NCI-H2171 treated with DMSO at 0.1 percent for 48 hours (cell line): ENCODE measurements at places on chromosomes 6 and 20.

GRCh38 chr6:157622427-157622826 lies 200.6 kb upstream of the SNX9 start:
- no peak for DNase-seq

GRCh38 chr6:118669561-118669960 lies 18.2 kb upstream of the CEP85L start:
- DNase-seq: peak; percentile 40

DNA sequence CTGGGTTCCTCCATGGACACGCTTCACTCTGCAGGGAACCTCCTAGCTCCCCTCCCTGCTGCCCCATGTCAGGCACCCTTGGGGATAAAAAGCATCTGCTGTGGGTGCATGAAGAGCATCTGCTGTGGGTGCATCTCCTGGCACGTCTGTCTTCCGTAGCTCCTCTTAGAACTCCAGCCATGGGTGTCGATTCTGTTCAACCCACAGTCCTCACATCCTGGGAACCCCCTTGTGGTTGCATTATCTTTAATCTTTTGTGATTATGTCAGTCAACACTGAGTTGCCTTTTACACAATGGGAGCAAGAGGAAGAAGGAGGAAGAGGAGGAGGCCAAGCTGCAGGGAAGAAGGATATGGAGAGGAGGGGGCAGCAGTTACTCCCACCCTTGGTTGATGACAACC lies 24.1 kb upstream of the CCR6 start:
- peak; percentile 7 for DNase-seq

- DNase-seq: no peak
Observed at GRCh38 chr6:40965046-40965445, 74.0 kb downstream of the UNC5CL start.

- DNase-seq: no peak
Observed at GRCh38 chr6:134247231-134247833, 70.6 kb downstream of the SGK1 start.

GRCh38 chr6:43269273-43270007 lies 26.2 kb downstream of the TTBK1 start:
- DNase-seq: no peak

DNA sequence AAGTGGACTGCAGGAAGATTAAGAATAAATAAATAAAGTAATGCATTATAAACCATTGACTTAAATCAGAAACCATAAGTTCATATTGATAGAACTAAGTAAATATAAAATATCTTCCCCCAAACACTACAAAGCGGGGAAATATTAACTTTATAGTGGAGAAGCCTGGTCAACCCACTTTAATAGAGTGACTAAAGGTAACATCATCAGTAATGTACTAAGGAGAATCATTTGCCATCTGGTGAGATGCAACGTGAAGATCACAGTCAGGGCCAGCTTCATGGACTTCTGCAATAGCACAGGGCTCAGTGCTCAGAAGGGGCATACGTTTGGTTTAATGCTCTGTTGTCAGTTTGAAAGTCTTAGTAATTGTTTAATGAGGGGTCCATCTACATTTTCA lies 58.8 kb upstream of the CD83 start:
- DNase-seq: no peak

DNA sequence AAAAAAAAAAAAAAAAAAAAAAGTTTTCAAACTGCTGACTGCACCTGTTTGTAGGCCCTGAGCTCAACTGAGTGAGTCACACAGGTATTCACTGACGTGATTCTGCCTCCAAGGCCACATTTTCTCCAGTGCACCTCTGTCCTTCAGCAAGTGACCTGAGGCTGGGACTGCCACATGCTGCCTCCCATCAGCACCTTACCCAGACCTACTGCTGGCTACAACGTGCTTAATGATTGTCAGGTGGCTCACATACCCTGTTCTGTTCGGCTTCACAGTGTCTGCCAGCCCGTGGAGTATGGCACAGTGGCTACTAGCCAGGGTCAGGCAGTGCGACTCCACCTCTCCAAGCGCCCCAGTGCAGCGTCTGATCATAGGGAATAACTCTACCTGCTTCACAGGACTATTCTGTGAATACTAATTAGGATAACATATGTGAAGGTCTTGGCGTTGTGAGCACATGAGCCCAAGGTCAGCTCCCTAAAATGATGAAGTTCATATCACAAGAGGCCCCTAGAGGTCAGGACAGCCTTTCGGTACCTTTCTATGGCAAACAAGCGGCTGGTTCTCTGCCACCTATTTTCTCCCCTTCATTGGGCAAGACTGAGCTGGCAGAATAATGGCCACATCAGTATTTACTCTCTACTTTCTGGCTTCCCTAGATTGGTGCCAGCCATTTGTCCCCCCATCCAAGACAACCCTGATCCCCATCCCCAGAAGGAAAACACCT lies 28.1 kb downstream of the RIPOR3 start:
- peak; percentile 69 for DNase-seq

DNA sequence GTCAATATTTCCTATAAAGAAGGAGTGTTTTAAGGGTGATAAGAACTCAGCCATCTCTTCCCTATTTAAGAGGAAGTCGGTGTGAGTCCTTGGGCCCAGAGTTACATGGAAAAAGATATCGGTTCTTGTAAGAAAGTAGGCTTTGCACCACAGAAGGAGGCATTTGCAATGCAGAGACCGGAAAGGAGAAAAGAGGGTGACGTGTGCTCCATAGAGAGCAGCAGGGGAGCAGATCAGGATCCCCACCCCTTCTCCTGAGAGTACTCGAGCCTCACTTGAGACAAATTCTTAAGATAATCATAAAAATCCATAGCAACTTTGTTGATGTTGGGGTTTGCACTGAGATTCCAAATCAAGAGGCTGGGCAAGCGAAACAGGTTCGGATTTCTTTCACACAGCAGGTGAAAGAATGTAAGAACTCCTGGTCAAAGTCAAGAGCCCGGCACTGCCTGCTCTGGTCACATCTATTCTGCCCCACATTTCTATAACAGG lies 27.8 kb downstream of the FOXA2 start:
- no peak for DNase-seq

GRCh38 chr6:16681260-16681873 lies 79.9 kb downstream of the ATXN1 start:
- no peak for DNase-seq

- DNase-seq: no peak
Observed at GRCh38 chr20:64009811-64010387, 26.1 kb upstream of the C20orf204 start.
